Bronchus fibroblast of lung (primary cell): ENCODE measurements at places on chromosomes 11 and 22. TPM values are rescaled to one million over a fixed set of nuclear protein-coding genes. Genes with fewer than 3 reads are reported as not detected.

The OR4A16 gene
- total RNA-seq: not detected in 2 replicates

The GLYAT gene
- total RNA-seq: not detected in 2 replicates

The CCDC86 gene
- total RNA-seq: 33.6 and 37.3 TPM in 2 replicates

The LGALS1 gene
- total RNA-seq: 7,222 and 8,728 TPM in 2 replicates

The SPON1 gene
- 0.17 and 0.45 TPM in 2 replicates for total RNA-seq
